CD14-positive monocyte (primary cell): ENCODE measurements at places on chromosomes 1 and 21. TPM values are rescaled to one million over a fixed set of nuclear protein-coding genes. Genes with fewer than 3 reads are reported as not detected.

CACHD1 gene
- polyA plus RNA-seq: 0.03 and 0.12 TPM in 2 replicates

DNA sequence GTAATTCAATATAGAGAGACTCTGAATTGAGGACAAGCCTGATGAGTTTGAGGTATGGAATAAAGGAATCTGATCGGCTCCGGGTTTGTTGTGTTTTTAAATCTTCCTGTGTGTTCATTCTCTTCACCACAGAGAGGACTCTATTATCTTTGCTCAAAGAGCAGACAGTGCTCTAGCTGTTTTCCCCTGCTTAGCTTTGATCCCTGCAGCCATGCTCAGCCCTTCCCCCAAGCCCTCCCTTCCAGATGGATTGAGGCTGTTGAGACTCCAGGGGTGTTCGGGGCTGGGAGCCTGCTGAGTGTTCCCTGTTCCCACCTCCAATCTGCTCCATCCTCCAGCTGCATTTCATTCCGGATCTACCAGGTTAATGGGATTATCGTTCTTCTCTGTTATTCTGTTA lies 74.2 kb upstream of the CXADR start:
- H3K4me3 ChIP-seq: no peak overlapping the region
- no peaks in the 10 kb centered on the region for H3K27me3 ChIP-seq
- H3K36me3 ChIP-seq: no peaks in the 10 kb centered on the region

DNA sequence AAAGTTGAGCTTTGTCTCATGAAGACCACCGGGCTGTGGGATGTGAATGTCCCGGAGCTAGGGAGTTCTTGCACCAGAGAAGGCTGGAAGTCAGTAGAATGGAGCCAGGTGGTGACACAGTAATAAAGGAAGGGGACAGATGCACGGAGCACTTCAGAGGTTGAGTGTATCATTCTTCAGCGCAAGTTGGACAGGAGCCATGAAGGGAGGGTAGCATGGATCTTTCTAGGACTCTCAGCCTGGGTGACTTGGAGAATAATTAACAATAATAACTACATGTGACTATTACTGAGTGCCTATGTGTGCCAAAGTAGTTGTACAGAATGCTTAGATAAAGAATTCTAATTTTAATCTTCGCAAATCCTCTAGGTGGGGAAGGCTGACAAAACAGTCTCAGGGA lies 258.7 kb upstream of the AJAP1 start:
- H3K36me3 ChIP-seq: no peaks in the 10 kb centered on the region
- H3K4me3 ChIP-seq: no peak overlapping the region
- no peak overlapping the region for H3K27ac ChIP-seq
- no peaks in the 10 kb centered on the region for H3K27me3 ChIP-seq
- no peak for DNase-seq

- H3K4me1 ChIP-seq: no peaks in the 10 kb centered on the region
- no peaks in the 10 kb centered on the region for H3K27me3 ChIP-seq
- DNase-seq: no peak
- peaks cover 40% of the 10 kb centered on the region for H3K36me3 ChIP-seq
Measured at GRCh38 chr1:46653405-46653958, 14.7 kb downstream of the ATPAF1 start.

DNA sequence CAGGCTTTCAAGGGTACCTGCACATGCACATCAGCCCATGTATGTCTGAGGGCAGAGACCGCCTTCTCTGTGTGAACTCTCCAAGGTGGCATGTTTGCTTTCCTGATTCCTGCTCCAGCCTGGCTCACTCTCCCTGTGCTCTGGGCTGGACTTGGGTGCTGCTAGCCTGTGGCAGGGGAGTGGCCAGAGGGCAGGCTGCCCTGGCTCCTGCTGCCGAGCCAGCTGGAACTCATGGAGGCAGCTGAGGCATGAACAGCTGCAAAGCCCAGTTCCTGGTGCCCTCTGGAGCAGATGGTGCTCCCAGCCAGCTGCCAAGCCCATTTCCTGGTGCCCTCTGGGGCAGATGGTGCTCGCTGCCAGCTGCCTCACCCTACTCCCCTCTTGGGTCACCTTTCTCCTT lies 7.6 kb downstream of the UBL4B start:
- no peak overlapping the region for H3K27ac ChIP-seq
- no peak for DNase-seq
- H3K4me3 ChIP-seq: no peak overlapping the region
- no peaks in the 10 kb centered on the region for H3K36me3 ChIP-seq

HLCS gene
- polyA plus RNA-seq: 3.1 TPM

GRCh38 chr1:89171067-89171438 lies 4.8 kb downstream of the GBP7 start:
- H3K27me3 ChIP-seq: no peaks in the 10 kb centered on the region
- no peaks in the 10 kb centered on the region for H3K36me3 ChIP-seq
- no peak for DNase-seq
- peaks cover 3% of the 10 kb centered on the region for H3K4me1 ChIP-seq
- no peak overlapping the region for H3K27ac ChIP-seq

DNA sequence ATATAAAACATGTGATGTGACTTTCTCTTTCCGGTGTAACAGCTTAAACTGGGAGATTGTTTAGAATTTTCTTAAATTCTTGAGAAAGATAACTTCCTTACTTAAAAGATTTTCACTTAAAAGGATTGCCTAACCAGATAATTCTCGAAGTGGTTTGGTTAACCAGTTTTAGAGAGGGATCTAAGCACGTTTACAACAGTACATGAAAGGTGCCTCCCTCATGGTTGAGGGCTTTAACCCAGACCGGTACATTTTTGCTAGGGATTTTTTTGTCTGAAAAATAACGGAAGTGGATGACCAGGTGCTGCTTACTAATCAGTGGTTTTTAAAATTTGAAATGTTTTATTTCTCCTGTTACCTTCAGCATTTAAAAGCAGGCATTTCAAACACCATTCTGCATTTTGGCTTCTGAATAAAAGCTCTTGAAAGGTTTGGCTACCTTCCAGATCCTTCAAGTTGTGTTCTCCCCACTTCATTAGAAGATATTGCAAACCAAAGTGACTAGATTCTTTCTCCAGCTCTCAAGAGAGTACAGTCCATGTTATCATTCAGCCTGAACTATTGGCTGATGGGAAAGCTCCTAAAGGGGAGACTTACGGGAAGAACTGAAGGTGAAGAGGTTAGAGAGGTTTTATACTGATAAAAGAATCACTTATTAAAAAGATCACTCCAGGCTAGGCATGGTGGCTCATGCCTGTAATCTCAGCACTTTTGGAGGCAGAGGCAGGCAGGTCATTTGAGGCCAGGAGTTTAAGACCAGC lies 12.8 kb downstream of the S100PBP start:
- no peak overlapping the region for H3K27ac ChIP-seq
- no peak for DNase-seq
- peaks cover 94% of the 10 kb centered on the region for H3K36me3 ChIP-seq
